ENCODE measurements at places on chromosomes 6 and 20.

DNA sequence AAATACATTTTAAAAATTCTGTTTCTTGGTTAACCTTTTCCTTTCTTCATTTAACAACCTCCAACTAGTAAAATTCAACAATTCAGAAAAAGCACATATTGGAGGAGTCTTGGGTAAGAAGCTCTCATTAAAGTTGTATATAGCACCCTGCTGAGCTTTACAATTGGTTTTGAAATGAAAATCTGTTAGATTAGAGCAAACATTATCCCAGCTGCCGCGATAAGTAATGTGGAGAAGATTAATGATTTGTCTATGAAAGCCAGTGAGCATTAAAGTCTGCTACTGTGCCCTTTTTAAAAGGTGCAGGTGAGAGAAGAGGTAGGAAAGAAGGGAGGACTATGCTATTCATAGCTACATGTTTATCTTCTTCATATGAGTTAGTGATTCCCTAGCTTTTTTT lies 201.5 kb downstream of the ZFAND3 start:
- no peak for DNase-seq

DNA sequence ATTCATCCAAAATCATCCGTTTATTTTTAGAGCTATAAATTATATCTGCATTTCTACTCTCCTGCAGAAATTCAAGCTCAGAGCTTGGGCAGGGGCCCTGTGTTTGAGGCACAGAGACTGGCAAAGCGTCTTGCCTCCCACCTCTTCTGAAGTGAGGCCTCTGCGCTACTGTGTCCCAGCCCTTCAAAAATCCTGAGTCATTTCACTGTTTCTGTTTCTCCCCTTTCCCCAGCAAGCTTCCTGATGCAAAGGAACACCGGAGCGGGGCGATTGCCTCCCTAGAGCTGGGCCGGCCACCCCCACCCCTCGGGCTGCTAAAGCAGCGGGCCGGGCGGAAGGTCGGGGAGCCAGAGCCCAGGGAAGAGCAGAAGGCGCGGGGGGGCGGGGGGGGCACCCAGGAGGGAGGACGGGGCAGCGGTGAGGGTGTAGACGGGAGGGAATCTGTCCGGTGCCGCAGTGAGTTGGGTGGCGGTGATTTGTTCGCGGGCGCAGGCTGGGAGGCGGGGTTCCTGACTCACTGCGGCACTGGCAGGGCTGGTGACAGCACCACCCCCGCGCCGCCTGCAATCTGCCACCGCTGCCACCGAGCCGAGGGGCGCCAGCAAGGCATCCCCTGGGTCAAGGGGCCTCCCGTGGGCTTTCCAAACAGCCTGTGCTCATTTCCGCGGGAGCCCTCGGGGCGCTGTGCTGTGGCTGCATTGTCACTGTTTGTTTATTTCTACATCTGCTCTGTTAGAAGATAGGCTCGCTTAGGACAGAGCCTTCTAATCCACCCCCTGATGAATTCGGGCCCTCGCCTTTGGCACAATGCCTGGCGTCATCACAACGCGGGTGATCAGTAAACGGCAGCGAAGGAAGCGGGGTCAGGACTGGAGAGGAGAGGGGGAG lies 46.5 kb upstream of the SNAP25 start:
- no peak for DNase-seq

DNA sequence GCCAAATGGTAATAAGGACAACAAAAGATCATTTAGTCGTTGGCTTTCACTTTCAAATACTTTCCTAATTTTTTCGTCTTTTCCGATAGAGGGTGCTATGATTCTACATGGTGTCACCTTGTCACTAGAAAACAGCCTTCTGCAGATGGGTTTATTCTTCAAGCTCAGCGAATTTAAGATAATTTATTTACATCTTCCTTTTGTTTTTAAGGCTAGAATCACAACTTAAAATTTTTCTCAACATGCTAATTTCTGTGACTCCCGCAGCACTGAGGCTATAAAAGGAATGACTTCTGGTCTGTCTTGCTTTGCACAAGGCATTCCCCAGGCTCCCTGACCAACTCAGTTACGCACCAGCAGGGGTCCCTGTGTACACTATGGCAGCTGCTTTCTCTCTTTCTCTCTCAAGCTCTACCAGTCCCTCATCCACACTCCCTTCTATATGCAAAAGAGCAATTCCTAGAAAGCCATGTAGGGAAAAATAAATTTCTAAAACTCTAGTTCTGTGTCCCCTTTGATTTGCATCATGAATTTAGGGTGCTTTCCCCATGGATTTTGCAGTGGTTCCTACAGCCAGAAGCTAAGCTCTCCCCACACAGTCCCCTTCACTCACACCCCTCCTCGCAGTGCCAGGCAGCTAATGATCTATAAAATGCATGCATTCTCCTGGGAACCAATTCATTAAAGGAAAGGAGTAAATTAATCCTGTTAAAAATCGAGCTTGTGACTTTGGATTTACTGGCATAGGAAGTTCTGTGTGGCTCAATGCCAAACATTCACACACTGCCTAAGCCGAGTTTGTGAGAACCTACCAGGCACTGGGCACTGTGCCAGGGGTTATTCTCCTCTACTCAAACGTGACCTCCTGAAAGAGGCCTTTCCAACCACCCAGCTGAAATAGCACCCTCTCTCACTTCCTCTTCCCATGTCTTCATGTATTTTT lies 74.5 kb downstream of the DCDC2 start:
- peak; percentile 59 for DNase-seq

DNA sequence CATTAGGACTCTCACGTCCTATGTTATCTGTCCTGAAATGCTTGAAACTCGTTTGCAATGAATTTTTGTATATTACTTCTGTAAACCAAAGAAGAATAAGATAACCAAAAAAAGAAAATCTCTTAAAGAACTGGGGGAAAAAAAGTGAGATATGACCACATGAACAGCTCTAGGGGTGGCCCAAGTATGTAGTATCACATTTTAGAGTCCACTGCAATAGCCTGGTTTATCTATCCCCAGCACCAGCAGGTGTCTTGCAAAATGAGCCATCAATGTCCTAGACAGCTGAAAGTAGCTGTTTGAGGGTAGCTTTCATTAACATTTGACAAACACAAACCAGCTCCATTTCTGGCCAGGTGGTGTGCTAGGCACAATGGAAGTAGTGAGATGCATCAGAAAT lies 102.8 kb downstream of the PXDC1 start:
- no peak for DNase-seq

- peak; percentile 26 for DNase-seq
Measured at GRCh38 chr6:54621285-54621684, 225.3 kb upstream of the FAM83B start.

DNA sequence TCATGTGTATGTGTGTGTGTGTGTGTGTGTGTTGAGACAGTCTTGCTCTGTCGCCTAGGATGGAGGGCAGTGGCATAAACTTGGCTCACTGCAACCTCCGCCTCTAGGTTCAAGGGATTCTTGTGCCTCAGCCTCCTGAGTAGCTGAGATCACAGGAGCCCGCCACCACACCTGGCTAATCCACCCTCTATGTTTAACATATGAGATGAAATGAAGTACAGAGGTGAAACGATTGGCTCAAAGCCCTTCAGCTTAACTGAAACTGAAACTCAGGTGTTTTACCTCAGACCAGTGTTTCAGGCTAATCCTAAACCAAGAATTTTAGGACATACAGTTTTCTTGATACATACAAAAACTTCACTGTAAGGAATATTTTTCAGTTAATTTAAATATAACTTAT lies 167.3 kb downstream of the KCNQ5 start:
- DNase-seq, result no peak

DNA sequence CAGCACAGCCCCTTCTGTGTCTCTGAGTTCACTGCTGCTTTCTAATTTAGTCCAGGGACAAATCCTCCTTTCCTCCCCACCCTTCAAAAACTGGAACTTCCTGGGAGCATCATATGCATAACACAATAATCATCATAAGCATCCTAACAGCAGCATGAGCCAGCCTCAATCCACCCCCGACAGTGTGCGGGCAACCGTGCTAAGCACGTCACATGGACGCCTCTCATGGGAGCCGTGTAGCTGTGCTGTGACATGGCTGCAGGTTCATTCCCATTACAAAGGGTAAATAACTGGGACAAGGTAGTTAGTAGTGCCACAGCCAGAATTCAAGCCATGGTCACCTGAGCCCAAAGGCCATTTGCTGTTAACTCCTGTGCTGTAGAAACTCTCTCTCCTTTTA lies 24.5 kb upstream of the ULBP3 start:
- DNase-seq, result no peak

DNA sequence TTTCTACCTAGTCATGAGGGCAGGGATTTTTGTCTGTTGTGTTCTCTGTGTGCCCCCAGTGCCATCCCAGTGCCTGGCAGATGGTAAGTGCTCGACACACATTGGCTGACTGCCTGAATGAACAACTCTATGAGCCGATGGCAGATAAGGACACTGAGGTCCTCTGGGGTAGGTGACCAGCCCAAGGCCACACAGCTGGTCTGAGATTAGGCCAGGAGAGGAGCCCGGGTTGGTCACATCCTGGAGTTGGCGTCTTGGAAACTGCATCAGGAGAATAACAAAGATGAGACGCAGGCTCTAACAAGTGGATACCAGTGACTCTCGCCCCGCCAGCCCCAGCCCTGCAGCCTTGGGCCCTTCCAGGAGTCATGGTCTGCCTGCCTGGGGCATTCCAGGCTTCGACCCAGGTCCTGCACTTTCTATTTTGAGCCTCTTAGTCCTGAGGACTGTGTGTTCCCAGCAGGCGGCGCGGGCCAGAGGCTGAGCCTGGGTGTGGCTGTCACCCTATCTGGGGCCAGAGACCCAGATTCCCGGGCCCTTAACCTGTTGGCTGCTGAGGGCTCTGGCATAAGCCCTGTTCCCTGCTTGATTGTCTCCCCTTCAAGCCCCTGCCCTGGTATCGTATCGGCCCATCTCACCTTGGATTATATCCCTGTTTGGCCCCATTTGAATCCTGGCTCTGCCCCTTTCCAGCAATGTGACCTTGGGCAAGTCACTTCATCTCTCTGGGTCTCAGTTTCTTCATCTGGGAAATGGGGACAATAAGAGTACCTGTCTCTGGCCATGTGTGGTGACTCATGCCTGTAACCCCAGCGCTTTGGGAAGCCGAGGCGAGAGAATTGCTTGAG lies 88.3 kb downstream of the CEBPB start:
- DNase-seq, result peak; percentile 51

GRCh38 chr20:4544765-4545164 lies 176.9 kb upstream of the PRND start:
- DNase-seq, result peak; percentile 38

DNA sequence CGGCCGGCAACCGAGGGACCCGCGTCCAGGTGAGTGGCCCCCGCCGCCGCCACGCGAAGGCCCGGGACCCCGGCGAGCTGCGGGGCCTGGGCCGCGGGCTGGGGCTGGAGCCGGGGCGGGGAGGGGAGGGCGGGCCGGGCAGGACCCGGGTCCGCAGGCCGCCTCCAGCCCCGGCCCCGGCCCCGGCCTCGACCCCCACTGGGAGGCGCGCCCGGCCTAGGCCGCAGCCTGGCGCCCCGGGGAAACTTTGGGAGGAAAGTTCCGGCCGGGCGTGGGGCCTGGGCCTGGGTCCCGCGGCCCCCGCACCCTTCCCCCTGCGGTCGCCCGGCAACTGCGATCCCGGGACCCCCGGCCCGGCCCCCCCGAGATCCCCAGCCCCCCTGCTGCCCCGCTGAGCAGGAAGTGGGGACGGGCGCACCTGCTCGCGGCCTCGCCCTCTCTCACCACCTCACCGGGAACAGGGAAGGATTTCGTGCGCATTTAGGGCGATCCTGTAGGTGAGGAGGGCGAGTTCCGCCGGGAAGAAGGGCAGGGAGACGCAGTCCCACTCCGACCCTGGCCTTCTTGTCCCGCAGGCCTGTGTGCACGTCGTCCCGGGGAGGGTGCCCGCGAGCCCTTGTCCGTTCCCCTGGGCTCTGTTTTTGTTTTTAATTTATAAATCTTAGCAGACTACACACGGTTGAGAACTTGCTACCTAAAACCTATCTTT lies 402 bp downstream of the OSBPL2 start:
- peak; percentile 17 for DNase-seq

- no peak for DNase-seq
Measured at GRCh38 chr6:89952686-89953085, 58.4 kb downstream of the GJA10 start.

- DNase-seq, result no peak
Measured at GRCh38 chr20:12455148-12455547, 537.5 kb downstream of the BTBD3 start.

- DNase-seq, result no peak
Measured at GRCh38 chr6:162710419-162710818, 17.1 kb downstream of the PRKN start.

DNA sequence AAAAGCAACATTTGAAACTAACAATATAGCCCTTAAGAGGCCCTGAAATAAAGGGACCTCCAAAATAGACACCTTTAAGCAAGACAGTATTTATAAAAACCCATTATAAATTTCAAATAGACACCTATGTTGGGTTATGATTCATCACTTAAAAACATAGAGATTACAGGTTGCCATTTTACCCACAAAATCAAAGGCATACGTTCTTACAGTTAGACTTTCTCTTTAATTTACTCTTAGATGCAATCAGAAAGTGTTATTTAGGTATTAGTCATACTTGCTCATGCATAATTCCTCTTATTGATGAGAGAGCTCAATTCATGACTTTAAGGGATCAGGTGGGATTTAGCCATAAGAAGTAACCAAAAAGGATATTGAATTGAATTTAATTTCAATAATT lies 51.5 kb upstream of the TMEM200A start:
- no peak for DNase-seq

DNA sequence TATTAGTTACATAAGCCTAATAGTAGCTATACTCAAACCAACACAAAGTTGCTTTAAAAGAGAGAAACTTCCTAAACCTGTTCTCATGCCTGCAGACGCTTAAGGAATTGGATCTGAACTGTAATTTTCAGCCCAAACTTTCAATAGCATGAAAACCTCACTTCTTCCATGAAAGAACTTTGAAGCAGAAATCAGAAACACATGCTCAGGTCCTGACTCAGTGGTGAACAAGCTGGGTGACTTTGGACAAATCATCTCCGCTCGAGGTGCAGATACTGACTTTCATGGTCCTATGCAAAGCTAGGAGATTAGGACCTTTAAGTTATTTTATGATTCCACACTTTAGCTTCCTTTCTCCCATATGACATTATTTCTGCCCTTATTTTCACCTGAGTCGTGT lies 36.5 kb downstream of the NOX3 start:
- peak; percentile 48 for DNase-seq

GRCh38 chr6:49202924-49203536 lies 260.0 kb downstream of the MMUT start:
- peak; percentile 35 for DNase-seq

All from fibroblast of the aortic adventitia (primary cell).